CD4-positive, alpha-beta T cell (primary cell): ENCODE measurements at places on chromosomes 1 and 21. TPM values are rescaled to one million over a fixed set of nuclear protein-coding genes. Genes with fewer than 3 reads are reported as not detected.

Gene CDA
- total RNA-seq: 0.38 TPM

Gene LDLRAP1
- 73.5 TPM for total RNA-seq

Gene USP21
- 45.6 TPM for total RNA-seq

Gene CHIA
- not detected for total RNA-seq

Gene FCRL1
- 0.98 TPM for total RNA-seq

Gene MYCL
- 0.50 TPM for total RNA-seq

Gene RBBP4
- 108 TPM for total RNA-seq

Gene C1orf21
- 0.45 TPM for total RNA-seq

Gene ANGPTL7
- total RNA-seq: not detected

Gene ZBTB21
- total RNA-seq: 132 TPM

Gene SPSB1
- 1.9 TPM for total RNA-seq

Gene EFNA1
- 4.2 TPM for total RNA-seq

DNA sequence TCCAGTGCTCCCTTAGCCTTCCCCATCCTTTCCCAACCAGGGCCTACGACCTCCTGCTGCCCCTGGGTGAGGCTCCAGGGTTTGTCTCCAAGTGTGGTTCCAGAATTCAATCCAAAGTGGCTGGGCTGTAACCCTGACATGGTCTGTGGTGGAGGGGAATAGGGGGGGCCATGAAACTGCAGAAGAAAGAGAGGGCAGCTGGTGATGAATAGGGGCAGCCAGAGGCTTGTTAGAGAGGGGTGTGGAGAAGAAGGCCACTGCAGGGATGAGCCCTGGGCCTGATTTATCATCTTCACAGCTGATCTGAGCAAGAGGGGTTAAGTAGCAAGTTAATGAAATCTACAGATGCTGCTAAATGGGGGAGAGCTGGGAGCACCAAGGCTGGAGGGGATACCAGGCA lies 12.9 kb upstream of the ERI3 start:
- no peak for DNase-seq

GRCh38 chr1:244065960-244066388 lies 14.9 kb downstream of the ZBTB18 start:
- DNase-seq: no peak

- no peak for DNase-seq
Measured at GRCh38 chr1:206002160-206002559, 1.0 kb downstream of the RAB7B start.

DNA sequence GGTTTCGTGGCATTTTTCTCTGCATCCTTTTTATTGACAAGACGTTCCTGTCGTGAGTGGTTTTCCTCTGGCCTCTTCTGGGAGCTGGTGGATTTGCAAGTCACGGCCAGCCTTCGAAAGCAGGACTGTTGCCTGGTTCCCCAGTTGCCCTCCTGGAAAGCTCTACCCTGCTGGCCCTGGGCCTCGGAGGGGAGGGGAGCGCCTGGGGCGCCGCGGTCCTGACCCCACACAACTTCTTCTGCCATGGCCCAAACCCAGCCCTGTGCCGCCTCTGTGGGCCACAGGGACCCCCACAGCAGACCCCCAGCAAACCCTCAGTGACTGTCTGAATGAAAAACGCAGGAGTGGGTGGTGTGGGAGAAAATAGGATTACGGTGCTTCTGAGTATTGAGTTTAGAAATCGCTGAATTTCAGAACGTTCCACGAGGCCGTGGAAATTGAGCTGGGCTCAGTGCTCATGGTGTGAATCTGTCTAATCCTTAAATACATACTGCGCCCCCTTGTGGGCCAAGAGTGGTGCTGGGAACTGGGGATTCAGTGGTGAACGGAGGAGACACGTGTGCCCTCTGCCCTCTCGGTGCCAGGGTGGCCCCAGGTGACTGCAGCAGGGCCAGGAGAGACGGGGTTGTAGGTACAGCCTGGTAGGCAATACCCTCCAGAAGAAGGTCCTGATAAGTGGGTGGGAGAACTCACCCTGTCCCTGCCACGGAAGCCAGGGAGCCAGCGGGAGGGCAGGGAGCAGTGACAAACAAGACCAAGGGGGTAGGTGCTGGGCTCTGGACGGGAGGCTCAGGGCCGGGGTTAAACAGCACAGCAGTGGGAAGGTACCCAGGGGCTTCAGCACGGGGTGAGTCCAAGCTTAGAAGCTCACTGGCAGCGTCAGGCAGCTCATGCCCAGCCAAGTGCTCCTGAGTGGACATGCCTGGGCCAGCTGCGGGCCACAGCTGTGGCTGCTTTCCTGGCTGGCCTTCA lies 101.2 kb upstream of the COL6A1 start:
- DNase-seq: peak; percentile 80

- DNase-seq: no peak
Measured at GRCh38 chr1:201499795-201500669, 6.9 kb downstream of the CSRP1 start.

DNA sequence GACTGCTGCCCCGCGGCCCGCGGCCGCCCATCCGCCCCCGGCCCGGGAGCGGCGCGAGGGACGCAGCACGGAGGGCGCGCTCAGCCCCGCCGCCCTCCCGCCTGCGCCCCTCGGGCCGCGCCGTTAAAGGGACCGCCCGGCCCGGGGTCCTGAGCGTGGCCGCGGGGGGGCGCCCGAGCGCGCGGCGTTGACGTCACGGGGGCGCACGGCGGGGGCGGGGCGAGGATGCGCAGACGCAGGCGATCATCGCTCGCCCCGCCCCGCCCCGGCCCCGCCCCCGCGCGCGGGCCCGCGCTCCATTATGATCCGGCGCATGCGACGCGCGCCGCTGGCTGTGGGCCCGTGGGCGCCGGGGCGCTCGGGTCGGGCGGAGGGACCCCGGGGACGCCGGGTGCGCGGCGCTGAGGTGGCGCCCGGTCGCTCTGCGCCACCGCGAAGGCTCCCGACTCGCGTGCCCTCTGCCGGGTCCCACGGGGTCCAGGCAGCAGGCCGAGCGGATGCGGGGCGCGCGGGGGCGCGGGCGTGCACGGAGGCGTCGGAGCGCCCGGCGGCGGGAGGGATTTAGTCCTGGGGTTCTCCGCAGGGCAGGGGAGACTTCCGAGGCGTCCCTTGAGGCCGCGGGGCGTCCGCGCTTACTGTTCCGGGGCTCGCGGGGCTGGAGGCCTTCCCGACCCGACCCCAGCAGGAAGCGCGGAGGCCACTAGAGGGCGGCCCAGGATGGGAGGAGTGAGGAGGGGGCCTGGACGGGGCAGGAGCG lies at the start of gene DVL1:
DVL1 (minus strand) TSS at position 163 of the 757 bp plus-strand sequence. CDS start 353 bp downstream, outside the sequence.
- DNase-seq: peak; percentile 58

GRCh38 chr1:22291494-22291893 lies 148.6 kb upstream of the WNT4 start:
- DNase-seq: no peak

DNA sequence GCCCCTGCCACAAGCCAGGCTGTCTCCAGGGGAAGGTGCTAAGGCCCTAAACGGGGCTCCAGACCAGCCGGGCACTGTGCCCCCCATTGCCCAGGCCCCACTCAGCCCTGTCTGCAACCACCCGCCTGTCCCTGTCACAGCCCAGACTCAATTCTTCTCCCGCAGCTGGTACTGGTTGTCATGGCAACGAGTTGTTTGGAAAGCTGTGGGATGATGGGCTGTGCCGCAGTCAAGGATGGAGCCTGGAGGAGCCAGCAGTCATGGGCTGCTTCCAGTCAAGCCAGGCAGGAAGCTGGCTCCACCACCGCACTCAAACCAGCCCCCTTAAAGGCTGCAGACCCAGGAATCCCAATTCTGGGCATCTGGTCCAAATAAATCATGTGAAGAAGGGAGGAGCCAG lies 4.2 kb downstream of the SPOCD1 start:
- no peak for DNase-seq

GRCh38 chr1:60388092-60388987 lies 314.8 kb upstream of the C1orf87 start:
- no peak for DNase-seq

- DNase-seq: no peak
Measured at GRCh38 chr1:170221031-170221430, 75.3 kb downstream of the NTMT2 start.

- DNase-seq: no peak
Measured at GRCh38 chr1:10607228-10607627, 132.5 kb downstream of the PEX14 start.

DNA sequence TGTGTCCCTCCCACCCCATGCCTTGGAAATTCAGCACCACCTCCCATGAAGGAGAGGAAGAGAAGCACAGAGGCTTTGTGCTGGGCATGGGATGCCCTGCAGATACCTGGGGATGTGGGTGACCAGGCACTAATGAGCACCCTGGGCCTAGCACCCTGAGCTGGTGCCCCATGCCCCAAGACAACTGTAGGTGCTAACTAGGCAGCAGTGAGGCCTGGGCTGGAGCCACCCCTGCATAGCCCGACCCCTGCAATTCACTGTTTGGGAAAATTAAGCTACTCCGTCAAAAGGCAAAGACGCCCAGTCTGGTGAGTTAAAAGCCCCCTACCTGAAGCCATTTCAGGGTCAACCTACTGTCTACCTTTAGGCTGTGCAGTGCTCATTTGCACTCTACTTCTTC lies 5.4 kb downstream of the KCNA2 start:
- DNase-seq: no peak

GRCh38 chr1:206923009-206923960 lies 1.5 kb upstream of the FCMR start:
- DNase-seq: peak; percentile 60

GRCh38 chr1:68758666-68759209 lies 261.9 kb upstream of the DEPDC1 start:
- DNase-seq: no peak

GRCh38 chr1:228009116-228009827 lies 2.5 kb downstream of the WNT3A start:
- DNase-seq: no peak

DNA sequence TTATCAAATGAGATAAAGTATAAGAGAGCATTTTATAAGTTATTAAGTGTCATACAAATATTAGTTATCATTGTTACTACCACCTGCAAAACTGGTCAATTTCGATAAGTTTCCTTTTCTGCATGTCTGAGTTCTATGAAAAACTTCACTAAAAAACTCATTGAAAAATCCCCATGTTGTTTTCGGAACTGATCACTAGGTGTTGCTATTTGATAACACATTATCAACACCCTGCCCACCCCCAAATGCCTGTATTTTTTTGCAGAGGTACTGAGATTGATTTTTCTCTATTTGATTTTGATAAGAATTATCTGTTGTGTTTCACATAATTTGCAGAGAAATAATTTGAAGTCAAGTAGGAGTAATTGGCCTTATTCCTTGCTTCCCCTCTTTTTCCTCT lies 22.1 kb upstream of the DISP1 start:
- no peak for DNase-seq

DNA sequence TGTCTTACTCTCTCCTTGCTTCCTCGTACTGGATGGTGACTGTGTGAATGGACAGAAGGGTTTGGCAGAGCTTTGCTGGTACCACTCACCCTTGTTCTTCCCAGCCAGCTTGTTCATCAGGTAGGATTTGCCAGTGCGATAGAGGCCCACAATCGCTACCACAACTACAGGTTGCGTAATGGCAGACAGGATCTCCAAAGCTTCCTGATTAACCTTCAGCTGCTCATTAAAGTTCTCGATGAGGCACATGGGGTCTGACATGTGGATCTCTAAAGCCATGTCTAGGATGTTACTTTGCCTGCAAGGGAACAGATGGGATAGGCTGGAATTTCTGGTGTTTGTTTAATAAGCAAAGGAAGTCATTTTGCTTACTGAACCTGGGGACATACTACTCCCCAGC lies 3.4 kb downstream of the GBP5 start:
- no peak for DNase-seq

DNA sequence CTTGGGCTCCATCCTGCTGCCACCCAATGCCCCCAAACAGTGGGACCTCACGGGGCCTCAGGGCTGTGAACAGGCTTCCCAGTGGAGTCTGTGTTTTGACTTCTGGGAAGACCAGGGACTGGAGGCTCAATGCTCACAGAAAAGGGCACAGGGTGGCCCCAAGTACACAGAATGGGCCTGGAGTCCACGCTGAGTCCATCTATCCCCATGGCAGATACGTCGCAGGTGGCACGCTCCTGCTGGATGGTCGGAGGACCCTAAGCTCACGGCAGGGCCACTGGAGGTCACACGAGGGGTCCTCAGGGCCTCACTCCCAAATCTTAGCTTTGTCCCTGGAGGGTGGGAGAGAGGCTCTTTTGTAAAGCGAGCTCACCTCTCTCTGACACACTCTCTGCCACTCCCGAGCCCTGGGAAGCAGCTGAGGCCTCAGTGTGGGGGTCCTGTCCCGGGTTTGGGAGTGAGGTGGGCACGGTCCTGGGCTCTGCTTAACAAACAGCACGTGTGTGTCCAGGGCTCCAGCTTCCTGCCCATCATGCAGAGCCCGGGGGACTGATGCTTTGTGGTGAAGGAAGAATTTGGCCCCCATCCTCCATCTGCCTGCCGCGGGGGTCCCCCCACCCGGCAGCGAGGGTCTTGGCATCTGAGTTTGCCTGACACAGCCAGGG lies 27.2 kb upstream of the TTC34 start:
- DNase-seq: no peak

DNA sequence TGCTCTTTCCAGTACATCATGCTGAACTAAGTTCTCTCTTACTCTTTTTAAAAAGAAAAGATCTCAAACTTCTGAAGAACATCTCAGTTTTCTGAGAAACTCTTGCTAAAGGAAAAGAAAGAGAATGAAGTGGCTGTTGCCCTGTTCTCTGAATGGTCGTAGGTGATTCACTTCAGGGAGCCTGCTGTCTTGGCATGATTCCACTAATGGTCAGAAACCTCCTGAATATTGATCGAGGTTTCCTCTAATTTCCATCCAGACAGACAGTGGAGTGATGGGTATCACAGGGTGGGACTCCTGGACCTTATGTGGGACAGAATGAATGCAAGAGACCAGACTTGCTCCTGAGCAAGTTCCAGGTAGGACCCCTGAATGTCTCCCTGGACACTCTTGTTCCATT lies 2.5 kb downstream of the FCRL2 start:
- DNase-seq: no peak

- DNase-seq: no peak
Measured at GRCh38 chr1:232743999-232744398, 61.2 kb upstream of the MAP10 start.

GRCh38 chr21:41894922-41895557 lies 15.9 kb upstream of the PRDM15 start:
- DNase-seq: no peak

- DNase-seq: no peak
Measured at GRCh38 chr1:242139442-242139841, 140.5 kb upstream of the MAP1LC3C start.

DNA sequence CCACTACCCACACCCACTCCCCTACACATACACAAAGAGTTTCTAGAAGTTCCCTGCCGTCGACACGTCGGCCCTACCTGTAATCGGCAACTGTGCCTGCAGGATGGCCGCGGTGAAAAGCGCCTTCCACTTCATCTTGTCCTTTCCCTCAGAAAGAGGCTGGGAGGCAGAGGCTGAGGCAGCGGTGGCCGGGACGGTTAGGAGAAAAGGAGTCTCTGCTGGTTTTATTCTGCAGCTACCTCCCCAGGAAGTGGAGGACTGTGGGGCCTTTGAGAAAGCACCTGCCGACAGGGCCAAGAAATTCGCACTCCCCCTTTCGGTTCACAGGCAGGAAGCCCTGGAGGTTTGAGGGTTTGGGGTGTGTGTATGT lies at the start of gene CD247:
CD247 (minus strand) TSS at position 199 of the 370 bp plus-strand sequence; CDS start at position 135, 64 bp downstream.
- peak; percentile 79 for DNase-seq

DNA sequence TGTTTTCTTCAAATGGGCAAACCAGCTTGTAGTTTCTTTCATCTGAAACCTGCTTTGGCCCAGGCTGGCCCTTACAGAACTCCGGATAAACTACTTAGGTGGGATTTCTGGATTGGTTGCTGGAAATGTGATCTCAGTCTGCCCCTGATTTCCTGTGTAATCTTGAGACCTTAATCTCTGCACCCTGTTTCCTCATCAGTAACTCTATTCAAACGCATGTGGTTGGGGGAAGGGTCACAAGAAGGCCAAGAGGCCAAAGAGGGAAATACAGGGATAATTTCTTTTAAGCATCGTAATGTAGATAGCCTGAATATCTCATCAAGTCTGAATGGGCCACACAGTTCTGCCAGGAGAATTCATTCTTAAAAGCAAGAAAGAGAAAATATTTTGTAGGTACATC lies 483.6 kb downstream of the LTN1 start:
- DNase-seq: no peak
